Activated T-helper 2 cell treated with anti-CD3 and anti-CD28 coated beads, Interferon-gamma antibody, Interleukin-2, Interleukin-4, amounts not matched to agents 10 μg/mL and 5 μg/mL and 100 μg/mL, durations not matched to agents 14 hours and 24 hours and 36 hours (primary cell): ENCODE measurements at places on chromosomes 2 and 18.

GRCh38 chr2:191612496-191612895, 65.4 kb upstream of the NABP1 start:
- no peak overlapping the region for H3K4me3 ChIP-seq
- H3K27me3 ChIP-seq, result no peaks in the 10 kb centered on the region
- DNase-seq, result no peak
- H3K36me3 ChIP-seq, result no peaks in the 10 kb centered on the region

GRCh38 chr2:9697909-9698308, 67.1 kb upstream of the YWHAQ start:
- no peak for DNase-seq
- H3K36me3 ChIP-seq, result peaks cover 3% of the 10 kb centered on the region
- no peaks in the 10 kb centered on the region for H3K27me3 ChIP-seq
- peaks cover 36% of the 10 kb centered on the region for H3K4me1 ChIP-seq

DNA sequence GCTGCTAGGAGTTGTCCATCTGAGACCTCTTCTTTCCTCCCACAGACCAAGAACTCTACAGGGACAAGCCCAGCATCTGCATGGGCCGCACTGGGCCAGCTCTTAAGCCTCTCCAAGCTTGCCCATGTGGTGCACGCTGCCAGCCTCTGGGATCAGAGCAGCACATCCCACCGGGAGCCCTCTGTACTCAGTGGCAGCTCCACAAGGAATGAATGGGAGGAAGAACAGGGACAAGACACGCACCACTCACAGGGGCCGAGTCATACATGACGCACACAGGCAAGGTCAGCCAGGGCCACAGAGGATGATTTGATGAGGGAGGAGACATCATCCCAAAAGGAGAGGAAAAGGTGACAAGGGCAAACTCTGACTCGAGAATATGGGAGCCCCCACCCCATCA, 268.3 kb downstream of the KLHL29 start:
- no peaks in the 10 kb centered on the region for H3K4me1 ChIP-seq
- no peak overlapping the region for H3K27ac ChIP-seq
- no peak for DNase-seq
- no peak overlapping the region for H3K4me3 ChIP-seq
- H3K36me3 ChIP-seq, result no peaks in the 10 kb centered on the region
- H3K27me3 ChIP-seq, result no peaks in the 10 kb centered on the region

DNA sequence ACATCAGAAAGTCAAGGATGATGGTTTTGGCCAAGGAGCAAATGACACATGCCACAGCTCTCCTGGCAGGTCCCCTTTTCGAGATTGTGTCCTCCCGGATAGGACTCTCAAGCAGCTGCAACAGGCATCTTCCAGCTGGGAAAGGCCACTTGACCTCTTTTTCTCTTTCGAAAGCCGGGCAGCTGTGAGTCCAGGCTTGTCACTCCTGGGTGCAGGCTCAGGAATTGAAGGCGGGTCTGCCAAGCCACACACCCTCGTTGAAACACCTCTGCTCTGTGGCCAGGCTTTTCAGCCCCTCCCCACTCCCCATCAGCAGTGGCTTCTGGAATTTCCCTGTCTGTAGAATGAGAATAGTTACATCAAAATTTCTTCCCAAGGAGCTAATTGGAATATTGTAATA, 98.0 kb downstream of the CCDC138 start:
- peaks cover 12% of the 10 kb centered on the region for H3K36me3 ChIP-seq
- no peak overlapping the region for H3K4me3 ChIP-seq
- no peaks in the 10 kb centered on the region for H3K4me1 ChIP-seq
- no peak overlapping the region for H3K27ac ChIP-seq

DNA sequence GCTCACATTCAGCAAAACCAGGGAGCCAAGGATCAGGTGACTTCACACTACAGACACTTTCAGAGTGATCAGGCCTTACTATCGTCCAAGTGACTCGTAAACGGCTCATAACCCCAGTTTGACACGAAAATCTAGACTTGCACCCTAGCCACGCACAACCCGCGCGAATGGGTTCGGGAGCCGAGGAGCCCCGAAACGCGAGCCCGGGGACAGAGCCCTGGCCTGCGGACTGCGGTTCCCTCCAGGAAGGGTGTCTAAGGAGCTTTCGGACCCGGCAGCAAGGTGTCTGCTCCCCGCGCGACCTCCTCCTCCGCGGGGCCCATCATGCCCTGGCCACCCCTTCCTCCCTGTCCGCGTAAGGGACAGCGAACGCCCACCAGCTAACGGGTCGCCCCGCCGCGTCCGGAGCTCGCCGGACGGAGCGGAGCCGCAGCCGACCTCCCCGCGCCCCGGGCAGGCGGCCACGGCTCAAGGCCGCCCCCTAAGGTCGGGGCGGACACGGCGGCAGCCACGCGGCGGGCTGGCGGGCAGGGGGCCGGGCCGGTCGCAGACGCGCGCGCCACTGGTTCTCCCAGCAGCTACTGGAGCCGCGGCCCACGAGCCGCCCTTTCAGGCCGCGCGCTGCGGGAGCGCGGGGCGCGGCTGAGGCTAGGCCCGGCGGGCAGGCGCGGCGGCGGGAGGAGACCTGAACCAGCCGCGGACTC, 575 bp downstream of the ATL2 start:
- H3K4me3 ChIP-seq, result peak overlapping the region; percentile 87
- H3K4me1 ChIP-seq, result peaks cover 51% of the 10 kb centered on the region
- H3K27me3 ChIP-seq, result no peaks in the 10 kb centered on the region
- H3K27ac ChIP-seq, result peak overlapping the region; percentile 61
- DNase-seq, result peak; percentile 63

DNA sequence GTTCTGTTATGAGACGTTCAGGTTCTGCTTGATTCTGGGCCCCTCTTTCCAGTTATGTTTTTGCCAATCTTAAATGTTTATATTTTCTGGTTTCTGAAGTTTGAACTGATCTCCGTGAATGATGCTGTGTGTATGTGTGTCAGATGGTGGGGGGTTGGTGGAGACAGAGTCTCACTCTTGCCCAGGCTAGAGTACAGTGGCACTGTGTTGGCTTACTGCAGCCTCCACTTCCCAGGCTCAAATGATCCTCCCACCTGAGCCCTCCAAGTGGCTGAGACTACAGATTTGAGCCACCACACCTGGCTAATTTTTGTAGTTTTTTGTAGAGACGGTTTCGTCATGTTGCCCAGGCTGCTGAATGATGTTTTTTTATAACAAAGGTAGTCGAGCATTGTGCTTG, 45.9 kb downstream of the PSMD14 start:
- H3K36me3 ChIP-seq, result peaks cover 17% of the 10 kb centered on the region
- H3K27ac ChIP-seq, result no peak overlapping the region
- no peak for DNase-seq
- H3K27me3 ChIP-seq, result no peaks in the 10 kb centered on the region
- peaks cover 22% of the 10 kb centered on the region for H3K4me1 ChIP-seq

- no peak overlapping the region for H3K4me3 ChIP-seq
- no peak for DNase-seq
- no peaks in the 10 kb centered on the region for H3K27me3 ChIP-seq
- no peaks in the 10 kb centered on the region for H3K4me1 ChIP-seq
Observed at GRCh38 chr18:45015788-45016128, 335.1 kb downstream of the SETBP1 start.

GRCh38 chr18:43665105-43665788, 388.0 kb upstream of the SYT4 start:
- no peak overlapping the region for H3K27ac ChIP-seq
- no peak for DNase-seq
- H3K4me1 ChIP-seq, result no peaks in the 10 kb centered on the region
- H3K36me3 ChIP-seq, result no peaks in the 10 kb centered on the region
- H3K4me3 ChIP-seq, result no peak overlapping the region

GRCh38 chr2:209323738-209324137, 100.1 kb upstream of the MAP2 start:
- H3K4me1 ChIP-seq, result no peaks in the 10 kb centered on the region
- no peak overlapping the region for H3K27ac ChIP-seq
- no peak overlapping the region for H3K4me3 ChIP-seq
- no peaks in the 10 kb centered on the region for H3K36me3 ChIP-seq

DNA sequence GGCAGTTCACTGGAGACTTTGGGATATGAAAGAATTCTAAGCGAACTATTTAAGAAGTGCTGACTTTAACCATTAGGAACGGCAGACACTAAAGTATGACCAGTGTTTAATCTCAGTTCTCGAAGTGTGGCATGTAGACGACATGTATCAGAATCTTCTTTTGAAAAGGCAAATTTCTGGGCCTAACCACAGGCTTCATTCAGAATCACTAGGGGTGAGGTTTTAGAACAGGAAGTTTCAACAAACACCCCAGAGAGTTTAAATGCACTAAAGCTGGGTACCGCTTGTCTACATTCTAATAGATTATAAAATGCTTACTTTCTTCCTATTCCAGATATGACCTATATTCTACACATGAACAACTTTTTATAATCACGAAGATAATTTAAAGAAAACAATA, 180.3 kb downstream of the ANKRD44 start:
- H3K4me1 ChIP-seq, result peaks cover 63% of the 10 kb centered on the region
- H3K36me3 ChIP-seq, result peaks cover 83% of the 10 kb centered on the region
- DNase-seq, result no peak
- no peaks in the 10 kb centered on the region for H3K27me3 ChIP-seq

DNA sequence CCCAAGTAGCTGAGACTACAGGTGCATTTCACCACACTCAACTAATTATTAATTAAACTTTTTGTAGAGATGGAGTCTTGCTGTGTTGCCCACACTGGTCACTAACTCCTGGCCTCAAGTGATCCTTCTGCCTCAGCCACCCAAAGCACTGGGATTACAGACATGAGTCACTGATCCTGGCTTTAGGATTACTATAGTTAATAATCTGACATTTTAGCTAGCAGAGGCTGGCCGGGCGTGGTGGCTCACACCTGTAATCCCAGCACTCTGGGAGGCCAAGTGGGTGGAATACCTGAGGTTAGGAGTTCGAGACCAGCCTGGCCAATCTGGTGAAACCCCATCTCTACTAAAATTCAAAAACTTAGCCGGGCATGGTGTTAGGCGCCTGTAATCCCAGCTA, 39.5 kb downstream of the USP34 start:
- no peak for DNase-seq
- H3K27ac ChIP-seq, result no peak overlapping the region
- H3K27me3 ChIP-seq, result no peaks in the 10 kb centered on the region

DNA sequence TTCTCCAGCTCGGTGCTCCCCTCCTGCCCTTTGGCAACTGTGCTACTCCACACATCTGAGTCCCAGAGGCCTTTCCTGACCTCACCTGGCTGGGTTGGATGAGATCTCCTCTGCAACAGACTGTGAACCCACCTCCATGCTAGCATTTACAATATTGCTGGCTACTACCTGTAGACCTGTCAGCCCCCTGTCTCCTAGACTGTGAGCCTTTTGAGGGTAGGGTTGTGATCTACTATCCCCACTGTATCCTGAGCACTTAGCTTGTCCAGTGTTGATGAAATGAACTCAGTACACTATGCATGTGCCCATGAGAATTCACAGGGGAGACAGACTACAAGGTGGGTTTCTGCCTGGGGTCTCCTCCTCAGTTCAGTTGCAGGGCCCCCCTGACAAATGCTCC, 70.1 kb downstream of the C1QL2 start:
- no peak overlapping the region for H3K4me3 ChIP-seq
- no peaks in the 10 kb centered on the region for H3K36me3 ChIP-seq
- no peaks in the 10 kb centered on the region for H3K4me1 ChIP-seq

- H3K27me3 ChIP-seq, result peaks cover 18% of the 10 kb centered on the region
- no peak overlapping the region for H3K4me3 ChIP-seq
- DNase-seq, result no peak
- H3K36me3 ChIP-seq, result no peaks in the 10 kb centered on the region
- no peaks in the 10 kb centered on the region for H3K4me1 ChIP-seq
Observed at GRCh38 chr2:151560289-151560688, 150.6 kb downstream of the RIF1 start.

GRCh38 chr2:239979243-239980023, 45.7 kb downstream of the NDUFA10 start:
- H3K27me3 ChIP-seq, result no peaks in the 10 kb centered on the region
- peaks cover 2% of the 10 kb centered on the region for H3K4me1 ChIP-seq
- no peak overlapping the region for H3K27ac ChIP-seq
- DNase-seq, result no peak
- H3K36me3 ChIP-seq, result peaks cover 35% of the 10 kb centered on the region
- H3K4me3 ChIP-seq, result no peak overlapping the region

DNA sequence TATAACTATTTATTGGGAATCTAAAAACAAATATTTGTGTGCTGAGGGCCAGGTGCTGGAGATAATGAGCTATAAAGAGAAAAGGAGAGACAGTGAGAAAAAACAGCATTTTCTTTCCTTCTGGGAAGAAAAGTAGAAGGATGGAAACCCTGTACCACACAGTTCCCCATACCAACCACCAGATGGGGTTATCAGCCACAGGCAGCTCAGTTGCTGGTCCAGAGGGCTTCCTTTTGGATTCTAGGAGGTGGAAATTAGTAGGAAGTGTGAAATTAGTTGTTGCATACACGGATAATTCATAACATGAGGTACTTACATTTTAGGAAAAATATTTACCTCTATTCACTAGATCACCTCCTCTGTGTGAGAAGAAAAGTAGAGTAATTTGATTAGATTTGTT, 237.0 kb upstream of the FOSL2 start:
- H3K36me3 ChIP-seq, result peaks cover 44% of the 10 kb centered on the region
- no peak overlapping the region for H3K4me3 ChIP-seq
- no peak for DNase-seq
- H3K27me3 ChIP-seq, result no peaks in the 10 kb centered on the region
- no peak overlapping the region for H3K27ac ChIP-seq

DNA sequence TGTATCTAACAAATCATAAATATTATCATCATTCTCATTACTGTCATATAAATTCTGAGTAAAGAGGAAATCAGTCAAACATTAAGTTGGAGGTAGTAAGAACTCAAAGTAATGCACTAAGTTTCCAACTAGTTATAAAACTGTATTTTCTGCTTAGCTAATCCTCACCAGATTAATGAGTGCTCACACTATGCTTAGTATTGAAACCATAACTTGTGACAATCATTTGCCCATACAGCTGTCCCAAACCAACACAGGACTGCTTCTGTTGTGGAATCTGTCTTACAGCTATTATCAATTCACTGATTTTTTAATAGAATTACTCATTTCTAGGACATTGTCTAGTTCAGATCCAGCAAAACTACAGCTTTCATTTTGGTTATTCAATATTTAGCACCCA, 41.5 kb upstream of the TANK start:
- H3K27me3 ChIP-seq, result peaks cover 2% of the 10 kb centered on the region
- H3K4me1 ChIP-seq, result peaks cover 17% of the 10 kb centered on the region
- H3K4me3 ChIP-seq, result no peak overlapping the region
- no peaks in the 10 kb centered on the region for H3K36me3 ChIP-seq
- no peak for DNase-seq

- H3K4me3 ChIP-seq, result no peak overlapping the region
- H3K4me1 ChIP-seq, result peaks cover 13% of the 10 kb centered on the region
- H3K27me3 ChIP-seq, result no peaks in the 10 kb centered on the region
- H3K36me3 ChIP-seq, result peaks cover 3% of the 10 kb centered on the region
- no peak overlapping the region for H3K27ac ChIP-seq
Observed at GRCh38 chr2:239308661-239309397, 92.0 kb downstream of the HDAC4 start.

GRCh38 chr2:143259368-143259958, 130.2 kb downstream of the ARHGAP15 start:
- peaks cover 23% of the 10 kb centered on the region for H3K36me3 ChIP-seq
- no peaks in the 10 kb centered on the region for H3K27me3 ChIP-seq
- H3K4me3 ChIP-seq, result peak overlapping the region; percentile 63
- DNase-seq, result peak; percentile 54

GRCh38 chr2:634636-635388, 42.4 kb downstream of the TMEM18 start:
- no peak overlapping the region for H3K4me3 ChIP-seq
- peaks cover 17% of the 10 kb centered on the region for H3K27me3 ChIP-seq
- no peaks in the 10 kb centered on the region for H3K36me3 ChIP-seq
- DNase-seq, result no peak

GRCh38 chr2:69514819-69515218, 77.6 kb upstream of the NFU1 start:
- H3K36me3 ChIP-seq, result peaks cover 82% of the 10 kb centered on the region
- H3K4me3 ChIP-seq, result no peak overlapping the region
- no peak for DNase-seq
- H3K27ac ChIP-seq, result peak overlapping the region; percentile 17
- peaks cover 4% of the 10 kb centered on the region for H3K4me1 ChIP-seq
- H3K27me3 ChIP-seq, result no peaks in the 10 kb centered on the region
